ENCODE measurements at places on chromosomes 7 and 10.

DNA sequence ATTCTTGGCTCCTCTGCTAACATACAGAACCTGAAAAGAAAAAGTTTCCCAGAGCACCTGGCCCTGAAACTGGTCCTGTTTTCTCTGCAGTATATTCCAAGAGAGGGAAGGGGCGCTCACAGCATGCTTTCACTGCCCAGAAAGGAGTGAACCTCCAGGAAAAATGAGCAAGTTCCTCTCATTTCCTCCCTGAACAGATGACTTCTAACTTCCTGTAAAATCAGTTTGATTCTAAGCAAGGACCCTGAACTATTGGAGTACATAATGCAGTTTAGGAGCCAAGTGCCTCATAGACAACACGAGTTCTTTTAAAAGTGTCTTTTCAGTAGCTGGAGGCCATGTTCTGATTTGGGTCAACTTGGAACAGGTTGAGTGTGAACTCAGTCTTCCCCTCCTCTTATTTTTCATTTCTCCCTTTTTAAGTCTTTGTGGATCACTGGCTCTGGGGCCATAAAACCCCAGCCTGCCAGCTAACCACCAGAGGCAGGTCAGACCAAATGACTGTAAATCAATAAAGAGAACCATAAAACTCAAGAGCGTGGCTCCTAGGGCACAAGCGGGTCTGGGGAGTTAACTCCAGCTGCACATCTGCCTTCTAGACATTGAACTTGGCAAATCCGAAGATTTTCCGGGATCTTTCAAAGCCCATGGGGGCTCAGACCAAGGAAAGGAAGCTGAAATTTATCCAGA lies 5.9 kb upstream of the LRRC18 start:
- DNase-seq = no peak

- no peak for DNase-seq
Observed at GRCh38 chr7:133401225-133401624, 148.3 kb downstream of the EXOC4 start.

- DNase-seq = no peak
Observed at GRCh38 chr7:88761779-88762178, 2.3 kb downstream of the ZNF804B start.

- no peak for DNase-seq
Observed at GRCh38 chr7:32582036-32582435, 86.7 kb downstream of the AVL9 start.

DNA sequence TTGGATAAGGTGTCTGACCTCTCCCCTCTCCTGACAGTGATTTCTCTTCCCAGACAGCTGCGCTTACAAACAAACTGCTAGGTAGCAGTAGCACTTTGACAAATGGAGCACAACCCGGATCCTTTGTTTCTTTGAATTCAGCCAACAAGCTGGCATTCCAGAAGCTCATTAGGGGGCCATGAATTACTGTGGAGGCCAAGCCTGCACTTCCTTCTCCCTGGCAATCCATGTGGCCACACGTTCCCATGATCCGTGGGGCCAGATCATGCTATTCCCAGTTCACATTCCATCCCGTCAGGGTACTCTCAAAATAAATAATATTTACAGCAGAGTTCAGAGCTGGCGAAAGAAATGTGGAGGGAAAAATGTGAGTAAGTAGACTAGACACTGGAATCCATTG lies 172.4 kb downstream of the PRPF18 start:
- no peak for DNase-seq

DNA sequence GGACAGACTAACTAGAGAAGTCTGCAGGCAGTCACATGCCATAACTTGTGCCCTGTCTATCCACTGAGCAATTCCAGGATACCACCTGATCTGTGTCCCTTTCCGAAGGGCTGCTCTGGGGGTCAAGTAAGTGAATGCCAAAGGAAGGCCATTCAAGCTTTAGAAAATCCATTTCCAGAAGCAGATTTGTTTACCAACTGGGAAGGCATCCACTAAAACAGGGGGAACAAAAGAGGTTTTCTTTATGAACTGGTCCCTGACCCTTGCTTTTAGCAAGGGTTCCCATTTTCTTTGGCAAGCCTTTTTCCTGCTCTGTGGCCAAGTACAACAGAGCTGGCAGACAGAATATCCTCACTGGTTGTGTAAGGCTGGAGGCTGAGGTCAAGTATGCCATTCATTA lies 36.5 kb downstream of the ITPRID1 start:
- DNase-seq = no peak

DNA sequence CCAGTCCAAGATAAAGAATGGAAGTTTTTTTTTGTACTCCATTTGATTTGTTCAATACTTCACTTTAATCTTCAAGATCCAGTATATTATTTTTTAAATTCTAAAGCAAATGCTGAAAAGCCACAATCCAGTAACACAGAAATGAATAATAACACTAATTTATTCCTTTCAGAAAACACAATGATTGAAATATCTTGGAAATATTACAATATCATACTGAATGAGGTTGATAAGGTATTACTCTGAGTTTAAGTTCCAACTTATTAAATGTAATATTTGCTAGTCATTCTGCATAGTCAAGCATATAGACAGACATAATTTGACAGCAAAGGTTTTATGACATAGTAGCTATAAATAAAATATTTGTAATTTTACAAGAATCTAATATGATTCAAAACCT lies 4.4 kb downstream of the MEOX2 start:
- DNase-seq = no peak

GRCh38 chr10:123266971-123267370 lies 112.8 kb downstream of the BUB3 start:
- DNase-seq = no peak

DNA sequence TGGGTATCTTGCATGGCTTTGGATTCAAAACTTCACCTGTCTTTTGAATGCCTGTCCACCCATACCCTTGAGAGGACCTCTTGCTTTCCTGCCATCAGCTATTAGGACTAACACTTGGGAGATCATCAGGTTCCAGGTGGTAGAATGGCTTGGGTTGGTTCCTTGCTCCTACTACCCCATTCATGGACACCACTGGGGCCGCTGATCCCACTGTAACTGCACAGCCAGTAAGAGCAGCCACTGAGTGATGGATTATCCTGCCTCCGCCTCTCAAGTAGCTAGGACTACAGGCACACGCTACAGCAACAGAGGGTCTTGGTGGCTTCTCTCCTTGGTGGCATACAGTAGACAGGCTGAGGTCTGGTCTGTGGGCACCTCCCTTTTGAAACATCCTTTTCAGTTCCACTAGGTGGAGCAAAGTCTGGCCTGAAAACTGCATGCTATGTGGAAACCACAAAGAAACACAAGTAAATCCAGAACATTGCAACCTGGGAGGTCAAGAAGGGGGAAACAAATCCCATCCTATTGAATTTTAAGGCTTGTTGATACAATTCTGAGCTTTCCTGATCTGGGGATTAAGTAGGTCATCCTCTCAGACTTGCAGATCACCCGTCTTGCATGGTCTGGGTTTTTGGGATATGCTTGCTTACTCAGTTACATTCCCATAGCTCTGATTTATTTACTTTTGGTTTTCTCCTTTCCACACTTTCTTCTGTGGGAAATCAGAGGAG lies 9.4 kb downstream of the WBP1L start:
- no peak for DNase-seq

GRCh38 chr7:22865602-22865960 lies 42.9 kb upstream of the TOMM7 start:
- DNase-seq = no peak

- DNase-seq = no peak
Observed at GRCh38 chr10:109114579-109114978, 808.7 kb downstream of the XPNPEP1 start.

- no peak for DNase-seq
Observed at GRCh38 chr10:130717083-130717482, 580.9 kb downstream of the GLRX3 start.
